DMS 273 treated with DMSO at 0.1 percent for 48 hours (cell line): ENCODE measurements at places on chromosomes 16 and 17.

DNA sequence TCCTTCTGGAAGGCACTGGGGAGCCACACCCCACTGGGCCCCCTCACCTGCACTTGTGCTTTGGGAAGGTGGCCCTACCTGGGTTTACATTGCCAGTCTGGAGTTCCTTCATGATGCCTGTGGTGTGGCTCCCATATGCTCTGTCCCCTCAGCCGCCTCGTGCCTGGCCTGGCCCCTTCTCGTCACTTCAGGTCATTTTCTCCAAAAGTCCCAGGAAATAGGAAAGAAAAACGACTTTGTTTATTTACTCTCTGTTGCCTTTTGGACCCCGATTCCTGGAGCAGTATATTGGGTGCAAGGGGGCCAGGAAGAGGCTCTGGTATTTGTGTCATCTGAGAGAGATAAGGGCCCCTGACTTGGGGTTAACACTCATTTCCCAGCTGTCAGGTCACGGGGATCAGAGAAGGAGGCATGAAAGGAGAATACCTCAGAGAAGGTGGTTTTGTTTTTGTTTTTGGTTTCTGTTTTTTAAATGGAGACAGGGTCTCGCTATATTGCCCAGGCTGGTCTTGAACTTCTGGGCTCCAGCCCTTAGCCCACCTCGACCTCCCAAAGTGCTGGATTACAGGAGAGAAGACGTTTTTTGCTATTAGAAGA, 4.7 kb downstream of the SOCS3 start:
- no peak for DNase-seq

DNA sequence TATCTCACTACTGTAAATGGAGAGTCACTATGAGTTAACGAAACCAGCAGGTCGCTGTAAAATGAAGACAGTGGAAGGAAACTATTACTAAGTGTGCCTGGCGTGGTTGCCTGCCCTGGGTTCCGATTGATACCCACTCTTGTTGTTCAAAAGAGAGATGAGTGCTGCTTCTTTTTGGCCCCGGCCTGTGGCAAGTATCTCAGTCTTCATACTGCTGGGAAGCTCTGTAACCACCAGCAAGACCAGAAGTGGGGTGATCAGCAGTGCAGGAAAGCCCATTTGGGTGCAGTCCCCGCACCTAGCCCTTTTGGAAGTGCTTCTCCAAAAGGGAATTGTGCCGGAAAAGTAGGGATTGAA, 104.5 kb downstream of the SNX29 start:
- DNase-seq = no peak

DNA sequence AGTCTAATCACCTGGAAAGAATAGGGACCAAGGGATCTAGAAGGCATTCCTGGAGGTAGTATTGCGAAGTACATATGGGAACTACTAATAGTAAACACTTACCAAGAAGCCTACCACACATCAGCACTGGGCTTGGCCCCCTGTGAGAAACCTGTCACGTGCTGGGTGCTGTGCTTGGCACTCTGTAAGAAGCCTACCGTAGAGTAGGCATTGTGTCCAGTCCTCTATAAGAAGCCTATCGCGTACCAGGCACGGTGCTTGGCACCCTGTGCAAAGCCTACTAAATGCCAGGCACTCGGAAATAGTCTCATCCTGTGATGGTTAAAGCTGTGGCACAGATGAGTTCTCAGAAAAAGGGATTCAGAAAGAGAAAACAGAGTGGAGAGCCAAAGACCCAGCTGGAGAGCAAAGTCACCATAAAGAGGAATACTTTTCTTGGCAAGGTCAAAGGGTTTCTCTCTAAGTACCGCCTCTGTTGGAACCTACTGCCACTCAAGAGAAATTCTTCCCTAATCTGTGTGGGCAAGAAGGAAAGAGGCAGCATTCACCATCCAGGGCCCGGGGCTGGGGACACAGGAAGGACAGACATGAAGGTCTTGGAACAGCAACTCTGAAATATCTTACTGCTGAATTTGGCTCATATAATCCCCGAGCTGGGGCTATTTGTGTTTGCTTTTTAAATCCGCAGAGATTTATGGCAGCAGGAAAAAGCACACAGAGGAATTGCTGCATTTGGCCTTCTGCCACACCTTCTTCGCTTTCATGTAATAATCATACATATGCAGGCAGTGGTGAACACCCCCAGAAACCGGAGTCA, 81.8 kb downstream of the VAT1L start:
- DNase-seq = no peak

GRCh38 chr17:82957961-82958561, 118.2 kb upstream of the ZNF750 start:
- DNase-seq = no peak

DNA sequence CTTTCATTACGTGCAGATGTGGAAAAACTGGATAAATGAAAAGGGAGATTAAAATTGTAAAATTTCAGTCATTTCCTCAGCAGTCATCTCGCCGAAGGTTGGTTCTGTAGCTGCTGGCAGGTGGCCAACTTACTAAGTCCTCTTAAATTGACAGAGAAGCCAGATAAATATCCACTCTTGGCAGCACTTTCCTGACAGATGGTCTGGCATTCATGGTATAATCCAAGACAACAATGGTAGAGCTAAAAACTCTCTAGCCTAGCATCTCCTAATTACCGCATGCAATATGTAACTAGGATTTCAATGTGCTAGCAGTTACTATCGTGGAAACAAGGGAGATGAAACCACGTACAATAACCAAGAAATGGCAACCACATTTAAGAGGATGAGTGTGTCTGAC, 306.3 kb downstream of the CNTNAP4 start:
- peak; percentile 94 for DNase-seq

GRCh38 chr16:85372627-85373372, 240.3 kb upstream of the GSE1 start:
- DNase-seq = no peak

DNA sequence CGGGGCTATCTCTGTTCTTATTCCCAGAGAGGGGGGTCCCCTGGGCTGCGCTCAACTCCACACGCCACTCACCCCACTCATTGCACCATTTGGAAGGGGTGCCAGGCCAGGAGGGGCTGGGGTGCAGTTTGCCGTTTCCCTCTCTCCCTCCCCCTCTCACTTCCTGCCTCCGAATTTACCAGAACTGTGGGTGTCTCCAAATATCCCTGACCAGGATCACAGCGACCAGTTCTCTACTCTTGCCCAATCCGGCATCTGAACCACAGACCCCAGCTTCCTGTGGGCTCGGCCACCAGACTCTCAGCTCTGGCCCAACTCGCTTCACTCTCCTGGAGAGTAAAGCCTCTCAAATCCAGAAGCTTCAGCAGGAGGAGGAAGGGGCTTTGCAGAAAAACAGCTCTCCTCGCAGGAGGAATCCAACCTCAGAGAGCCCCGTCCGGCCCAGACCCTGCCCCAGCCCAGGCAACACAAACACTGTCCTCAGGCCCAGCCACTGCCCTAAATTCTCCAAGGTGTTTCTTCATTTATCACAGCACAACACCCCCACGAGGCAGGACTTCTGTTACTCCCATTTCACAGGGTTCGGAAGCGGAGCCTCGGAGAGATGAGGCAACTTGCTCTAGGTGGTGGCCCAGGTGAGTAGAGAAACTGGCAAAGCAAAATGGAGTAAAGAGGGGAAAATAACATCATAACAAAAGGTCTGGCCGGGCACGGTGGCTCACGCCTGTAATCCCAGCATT, 423 bp upstream of the ASGR2 start:
- no peak for DNase-seq

DNA sequence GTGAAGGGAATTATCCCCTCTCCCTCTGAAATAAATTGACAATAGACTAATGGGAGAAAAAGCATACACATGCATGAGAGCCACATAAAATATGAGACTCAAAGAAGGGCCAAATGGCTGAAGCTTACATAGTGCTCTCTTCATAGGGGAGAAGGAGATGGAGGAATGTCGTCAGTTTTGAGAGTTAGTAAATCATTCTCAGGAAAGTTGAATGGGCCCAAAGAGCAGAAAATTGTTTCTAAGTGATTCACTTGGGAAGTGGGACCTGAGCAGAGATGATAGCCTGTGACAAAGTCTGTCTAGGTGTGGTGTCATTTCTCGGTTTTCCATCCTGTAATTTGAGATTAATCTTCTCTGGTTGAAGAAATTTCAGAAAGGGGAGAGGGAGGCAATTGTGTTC, 35.0 kb downstream of the BCAS3 start:
- no peak for DNase-seq

DNA sequence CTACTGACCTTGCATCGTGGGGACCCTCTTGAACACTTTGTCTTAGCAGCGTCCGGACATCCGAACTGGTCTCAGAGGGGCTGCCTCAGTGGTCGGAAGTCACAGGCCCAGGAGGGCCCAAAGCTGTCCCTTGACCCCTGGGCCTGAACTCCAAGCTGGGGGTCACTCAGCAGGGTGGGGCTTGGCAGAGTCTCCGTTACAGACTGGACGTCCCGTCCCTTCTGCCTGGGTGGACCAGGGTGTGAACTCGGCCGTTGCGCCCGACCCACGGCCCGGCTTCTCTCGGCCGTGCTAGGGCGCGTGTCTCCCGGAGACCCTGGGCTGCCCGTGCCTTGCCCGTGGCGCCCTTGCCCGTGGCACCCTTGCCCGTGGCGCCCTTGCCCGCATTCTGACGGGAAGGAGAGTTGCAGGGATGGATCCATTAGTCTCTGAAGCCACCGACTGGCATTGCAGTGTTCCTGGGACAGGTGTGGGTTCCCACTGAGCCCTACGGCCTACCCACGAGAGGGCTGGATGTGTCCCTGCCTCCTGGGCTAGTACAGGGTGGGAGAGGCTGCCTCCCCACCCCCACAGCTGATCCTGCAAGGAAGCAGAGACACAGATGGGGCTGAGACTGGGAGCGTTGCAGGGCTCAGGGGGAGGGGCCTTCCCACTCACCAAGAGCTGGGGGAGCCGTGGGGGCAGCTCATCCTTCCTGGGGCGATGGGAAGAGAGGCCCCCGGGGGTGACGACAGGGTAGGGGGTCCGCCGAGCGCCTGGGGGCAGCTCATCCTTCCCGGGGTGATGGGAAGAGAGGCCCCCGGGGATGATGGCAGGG, 4.9 kb downstream of the CACNA1H start:
- DNase-seq = no peak

GRCh38 chr16:84879569-84880487, 60.0 kb downstream of the CRISPLD2 start:
- DNase-seq = no peak
